ENCODE measurements at places on chromosomes 6 and 20.

DNA sequence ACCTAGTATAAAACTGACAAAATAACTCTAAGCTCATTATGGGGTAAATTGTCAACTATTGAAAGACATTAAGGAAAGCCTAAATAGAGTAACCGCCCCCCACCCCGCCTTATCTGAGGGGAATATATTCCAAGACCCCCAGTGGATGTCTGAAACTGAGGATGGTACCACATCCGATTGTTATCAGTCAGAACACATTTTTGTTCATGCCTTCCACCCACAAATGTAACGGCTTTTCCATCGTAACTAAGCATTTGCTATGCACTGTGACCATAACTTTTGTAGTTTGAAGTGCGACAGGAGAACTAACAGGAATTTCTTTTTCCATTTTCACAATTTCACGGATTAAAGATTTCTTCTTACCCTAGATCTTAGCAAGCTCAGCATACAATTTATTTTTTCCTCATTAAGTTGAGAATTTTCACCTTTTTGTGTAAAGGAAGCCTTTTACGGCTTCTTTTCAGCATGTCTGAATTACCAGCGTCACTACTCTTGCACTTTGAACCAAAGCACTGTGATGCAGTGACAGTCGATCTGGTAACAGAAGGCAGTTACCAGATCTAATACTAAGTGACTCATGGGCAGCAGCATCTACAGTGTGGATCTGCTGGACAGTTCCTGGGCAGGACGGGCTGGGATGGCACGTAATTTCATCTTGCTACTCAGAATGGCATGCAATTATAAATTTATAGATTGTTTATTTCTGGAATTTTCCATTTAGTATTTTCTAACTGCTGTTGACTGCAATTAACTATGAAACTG is 11.8 kb downstream of the CFAP61 start:
- no peak for DNase-seq

GRCh38 chr6:105949869-105950268 is 136.3 kb upstream of the PRDM1 start:
- no peak for DNase-seq

- DNase-seq, result no peak
Observed at GRCh38 chr20:48352042-48352441, 475.8 kb downstream of the PREX1 start.

DNA sequence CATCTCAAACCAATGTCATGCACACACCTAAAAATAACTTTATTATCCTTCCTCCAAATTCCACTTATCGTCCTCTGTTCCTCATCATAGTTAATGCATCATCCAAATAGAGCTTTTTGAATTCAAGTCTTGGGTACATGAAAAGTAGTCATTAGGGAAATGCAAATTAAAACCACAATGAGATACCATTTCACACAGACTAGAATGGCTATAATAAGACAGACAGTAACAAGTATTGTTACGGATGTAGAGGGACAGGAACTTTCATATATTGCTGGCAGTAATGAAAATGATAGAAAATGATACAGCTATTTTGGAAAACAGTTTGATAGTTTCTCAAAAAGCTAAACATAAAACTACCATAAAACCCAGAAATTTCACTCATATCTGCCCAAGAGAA is 59.1 kb downstream of the FHL5 start:
- no peak for DNase-seq

DNA sequence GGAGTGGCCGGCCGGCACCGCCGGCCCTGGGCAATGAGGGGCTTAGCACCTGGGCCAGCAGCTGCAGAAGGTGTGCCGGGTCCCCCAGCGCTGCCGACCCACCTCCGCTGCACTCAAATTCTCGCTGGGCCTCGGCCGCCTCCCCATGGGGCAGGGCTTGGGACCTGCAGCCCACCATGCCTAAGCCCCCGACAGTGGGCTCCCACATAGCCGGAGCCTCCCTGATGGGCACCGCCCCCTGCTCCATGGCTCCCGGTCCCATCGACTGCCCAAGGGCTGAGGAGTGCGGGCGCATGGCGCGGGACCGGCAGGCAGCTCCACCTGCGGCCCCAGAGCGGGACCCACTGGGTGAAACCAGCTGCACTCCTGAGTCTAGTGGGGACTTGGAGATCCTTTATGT is 13.8 kb downstream of the SPINT4 start:
- DNase-seq, result no peak

DNA sequence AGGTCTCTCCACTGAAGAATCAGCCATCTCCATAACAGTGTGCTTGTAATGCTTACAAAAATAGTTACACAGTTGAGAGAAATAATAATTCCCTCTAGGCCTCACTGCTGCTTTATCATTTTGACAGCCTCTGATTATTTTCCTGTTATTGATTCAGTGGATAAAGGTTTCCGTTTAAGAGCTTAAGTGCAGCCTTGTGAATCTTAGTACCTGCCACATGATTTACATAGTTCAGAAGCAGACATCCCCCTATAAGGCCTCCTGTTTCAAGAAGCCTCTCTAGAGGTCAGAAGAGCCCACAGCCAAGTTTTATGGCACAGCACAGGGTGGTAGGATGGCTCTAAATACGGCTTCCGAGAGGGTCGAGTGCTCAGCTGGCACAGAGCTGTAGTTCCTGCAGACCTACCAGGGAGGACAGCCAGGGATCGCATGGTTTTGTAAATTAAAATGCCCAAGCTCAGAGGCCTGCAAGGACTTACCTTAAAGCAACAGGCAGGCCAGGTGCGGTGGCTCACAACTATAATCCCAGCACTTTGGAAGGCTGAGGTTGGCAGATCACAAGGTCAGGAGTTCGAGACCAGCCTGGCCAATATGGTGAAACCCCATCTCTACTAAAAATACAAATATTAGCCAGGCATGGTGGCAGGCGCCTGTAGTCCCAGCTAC is 17.6 kb upstream of the PYGB start:
- no peak for DNase-seq

GRCh38 chr6:41455818-41456217 is 90.4 kb upstream of the FOXP4 start:
- no peak for DNase-seq

DNA sequence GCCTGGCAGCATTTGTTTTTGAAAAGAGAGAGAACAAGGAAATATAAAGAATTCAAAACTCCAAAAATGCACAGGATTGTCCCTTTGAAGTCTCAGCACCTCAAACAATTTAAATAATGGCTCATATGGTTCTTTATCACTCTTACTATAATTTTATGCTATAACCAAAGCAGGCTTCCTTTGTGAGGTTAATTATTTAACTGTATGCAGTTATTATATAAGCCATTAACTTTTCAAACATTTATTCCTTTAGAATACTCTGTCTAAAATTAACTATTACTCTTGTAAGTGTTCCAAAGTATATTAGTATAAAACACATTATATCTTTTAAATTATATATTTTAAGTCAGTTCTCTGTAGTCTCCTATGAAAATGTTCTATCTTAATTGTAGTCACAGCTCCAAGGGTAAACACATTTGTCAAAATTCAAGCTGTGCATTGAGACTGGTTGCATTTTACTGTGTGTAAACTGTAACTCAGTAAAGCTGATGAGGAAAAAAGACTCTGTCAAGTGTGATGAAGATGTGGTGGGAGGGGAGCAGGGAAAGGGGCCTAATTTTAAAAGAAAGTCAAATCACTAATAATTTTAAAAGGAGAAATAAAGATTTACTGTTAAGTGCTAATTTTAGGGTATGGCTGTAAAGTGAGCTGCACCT is 20.0 kb upstream of the PLAGL1 start:
- no peak for DNase-seq

GRCh38 chr6:66735106-66735890 is 1028.3 kb upstream of the EYS start:
- no peak for DNase-seq

- DNase-seq, result no peak
Observed at GRCh38 chr6:89956182-89956581, 61.9 kb downstream of the GJA10 start.

- no peak for DNase-seq
Observed at GRCh38 chr6:122722746-122723145, 56.8 kb upstream of the FABP7 start.

- DNase-seq, result no peak
Observed at GRCh38 chr20:43963872-43964791, 49.5 kb downstream of the TOX2 start.

DNA sequence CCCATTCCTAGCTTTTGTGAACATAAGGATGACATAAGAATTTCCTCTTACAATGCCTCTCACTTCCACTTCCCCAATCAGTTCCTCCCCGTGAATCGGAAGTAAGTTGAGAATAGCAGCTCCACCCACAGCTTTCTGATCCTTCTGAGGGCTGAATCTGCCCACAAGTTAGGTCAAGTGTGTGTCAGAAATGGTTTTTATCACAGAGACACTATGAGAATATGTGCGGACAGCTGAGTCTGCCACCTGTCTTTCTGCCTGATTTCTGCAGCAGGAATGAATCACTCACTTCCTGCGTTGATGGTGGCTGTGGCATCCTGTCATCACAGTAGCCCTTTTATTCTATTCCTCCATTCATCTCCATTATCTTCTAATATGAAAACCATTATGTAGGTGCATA is 70.2 kb downstream of the RIN2 start:
- DNase-seq, result no peak

- DNase-seq, result no peak
Observed at GRCh38 chr6:168179702-168180382, 100.8 kb upstream of the FRMD1 start.

GRCh38 chr6:157110607-157111006 is 212.7 kb downstream of the TMEM242 start:
- DNase-seq, result no peak

GRCh38 chr6:33199687-33200218 is 712 bp downstream of the RXRB start:
- DNase-seq, result no peak

- no peak for DNase-seq
Observed at GRCh38 chr6:93304505-93304904, 114.9 kb downstream of the EPHA7 start.

- DNase-seq, result no peak
Observed at GRCh38 chr6:114169763-114170162, 173.1 kb downstream of the HS3ST5 start.

DNA sequence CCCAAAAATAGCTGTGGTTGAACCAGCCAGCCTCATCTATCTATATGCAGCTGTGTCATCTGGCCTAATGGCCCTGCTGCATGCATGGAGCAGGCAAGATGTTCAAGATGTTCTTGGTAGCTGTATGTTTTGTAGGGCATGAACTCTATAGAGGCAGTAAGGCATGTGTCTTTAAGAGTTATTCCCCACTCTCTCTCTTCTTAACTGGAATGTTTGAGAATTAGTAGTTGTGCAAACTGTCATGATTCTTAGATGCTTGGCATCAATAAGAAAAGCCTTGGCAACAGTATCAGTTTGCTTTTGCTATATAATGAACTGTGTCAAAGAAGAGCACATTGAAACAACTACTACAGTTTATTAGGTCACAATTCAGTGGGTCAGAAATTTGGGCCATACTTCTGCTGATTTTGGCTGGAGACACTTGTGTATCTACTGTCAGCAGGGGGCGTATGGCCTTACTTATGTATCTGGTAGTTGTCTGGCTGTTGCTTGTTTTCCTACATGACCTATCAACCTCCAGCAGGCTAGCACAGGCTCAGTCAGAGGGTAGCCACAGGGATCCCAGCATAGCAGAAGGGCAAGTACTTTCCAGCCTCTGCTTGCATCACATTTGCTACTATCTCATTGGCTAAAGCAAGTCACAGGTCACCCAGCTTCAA is 56.1 kb upstream of the LAMP5 start:
- DNase-seq, result no peak

DNA sequence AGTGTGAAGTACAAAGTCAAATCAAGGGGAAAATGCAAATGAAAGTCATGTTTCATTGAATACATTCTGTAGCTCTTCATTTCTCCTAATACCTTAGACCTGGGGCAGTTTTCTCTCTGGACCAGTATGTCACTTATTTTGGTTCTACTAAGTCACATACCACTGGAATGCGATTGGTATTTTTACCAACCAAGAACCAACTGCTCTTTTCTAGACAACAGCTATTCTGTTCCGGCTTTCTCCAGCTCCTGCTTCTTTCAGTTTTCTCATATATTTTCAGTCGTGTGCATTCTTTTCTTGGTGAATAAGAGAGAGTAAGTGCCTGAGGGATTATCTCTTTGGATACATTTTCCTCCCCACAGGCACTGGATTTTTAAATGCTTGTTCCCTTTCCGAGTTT is 39.2 kb upstream of the SPACA1 start:
- no peak for DNase-seq

DNA sequence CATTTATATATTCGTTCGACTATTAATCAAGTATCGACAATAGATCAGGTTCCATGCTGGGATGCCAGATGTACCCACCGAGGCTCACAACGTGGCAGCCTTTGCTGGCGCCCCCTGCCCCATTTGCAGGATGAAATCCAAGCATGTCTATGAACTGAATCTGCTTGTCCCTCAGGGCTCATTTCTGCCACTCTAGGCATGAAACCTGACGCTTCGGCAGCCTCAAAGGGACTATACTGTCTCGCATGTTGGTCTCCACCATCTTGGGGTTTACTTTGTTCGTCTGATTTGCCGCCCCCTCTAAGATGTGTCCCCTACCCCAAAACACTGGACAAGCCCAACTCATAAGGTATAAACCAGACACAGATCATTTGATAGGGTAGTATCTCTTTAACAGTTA is 36.7 kb downstream of the HUS1B start:
- no peak for DNase-seq

DNA sequence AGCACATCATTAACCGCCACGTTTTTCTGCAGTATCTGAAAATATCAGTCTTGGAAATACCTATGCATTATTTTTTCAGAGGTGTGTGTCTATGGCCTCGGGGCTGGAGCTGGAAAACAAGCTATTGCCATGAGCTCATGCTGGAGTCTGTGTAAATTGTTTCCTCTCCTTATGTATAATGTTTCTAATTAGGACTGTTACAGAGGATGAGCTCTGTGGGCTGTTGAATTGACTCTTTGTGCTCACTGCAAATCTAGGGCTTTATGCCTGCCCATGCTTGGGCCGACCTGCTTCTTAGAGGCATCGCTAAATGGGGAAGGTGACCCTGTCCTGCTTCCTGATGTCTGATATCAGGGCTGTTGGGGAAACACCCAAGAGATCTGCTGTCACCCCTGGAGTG is 80.8 kb upstream of the SLC22A16 start:
- no peak for DNase-seq

GRCh38 chr20:53865901-53866793 is 204.2 kb downstream of the BCAS1 start:
- no peak for DNase-seq
